ENCODE measurements at places on chromosomes 4 and X. TPM values are rescaled to one million over a fixed set of nuclear protein-coding genes. Genes with fewer than 3 reads are reported as not detected.

Gene IL13RA2
- 0.19 TPM for total RNA-seq

Gene GAGE12F
- not detected for total RNA-seq

Gene PDE6B
- 1.5 TPM for total RNA-seq

Gene GRIA3
- not detected for total RNA-seq

Gene RIBC1
- total RNA-seq = not detected

Gene RADX
- total RNA-seq = under 0.01 TPM

Gene HSD17B13
- not detected for total RNA-seq

Gene CNOT6L
- total RNA-seq = 39.8 TPM

Gene IGSF1
- total RNA-seq = not detected

Gene MAGEA2B
- not detected for total RNA-seq

Gene CLCN5
- 11.8 TPM for total RNA-seq

Gene STATH
- total RNA-seq = not detected

Gene TRPC5OS
- not detected for total RNA-seq

Gene UPF3B
- total RNA-seq = 2.0 TPM

Gene BEX2
- 0.38 TPM for total RNA-seq

Gene PPEF2
- total RNA-seq = not detected

Gene SEL1L3
- total RNA-seq = 120 TPM

Gene XPNPEP2
- not detected for total RNA-seq

Gene USP17L15
- total RNA-seq = not detected

Gene FGFR3
- total RNA-seq = 0.33 TPM

Gene CTPS2
- total RNA-seq = 15.2 TPM

Gene CENPVL1
- total RNA-seq = not detected

Gene PDHA2
- not detected for total RNA-seq

Gene PLP1
- not detected for total RNA-seq

Gene SPIN2A
- total RNA-seq = 0.33 TPM

Gene FDCSP
- total RNA-seq = not detected

Gene CTAG1B
- not detected for total RNA-seq

Gene ARMCX5
- total RNA-seq = 16.7 TPM

Gene ADH7
- not detected for total RNA-seq

Gene CABS1
- not detected for total RNA-seq

Gene VEGFD
- 0.65 TPM for total RNA-seq

Gene CHRDL1
- total RNA-seq = not detected

Gene SORCS2
- under 0.01 TPM for total RNA-seq

Gene ENPEP
- total RNA-seq = not detected

Gene FOXR2
- total RNA-seq = not detected

Gene FRMD7
- total RNA-seq = not detected

Gene BMPR1B
- total RNA-seq = 3.2 TPM

Gene CLDN2
- not detected for total RNA-seq

Gene PAGE5
- total RNA-seq = not detected

Gene KIF4A
- 7.5 TPM for total RNA-seq

Gene BEX5
- not detected for total RNA-seq

Gene NSG1
- 0.57 TPM for total RNA-seq

Gene PDK3
- total RNA-seq = 6.9 TPM

Gene RTL3
- total RNA-seq = under 0.01 TPM

Gene CITED1
- total RNA-seq = not detected

Gene TMEM255A
- total RNA-seq = not detected

Gene RNF128
- not detected for total RNA-seq

Gene BST1
- total RNA-seq = 49.3 TPM

Gene SULT1B1
- total RNA-seq = 46.1 TPM
